Activated T-cell treated with anti-CD3 and anti-CD28 coated beads, Interleukin-2, amount 50 U/mL, for 1 hour (primary cell): ENCODE measurements at places on chromosomes 11 and 22.

- no peak for DNase-seq
Measured at GRCh38 chr11:116336540-116336939, 436.2 kb downstream of the BUD13 start.

- no peak for DNase-seq
Measured at GRCh38 chr11:112776834-112777233, 184.4 kb upstream of the NCAM1 start.

DNA sequence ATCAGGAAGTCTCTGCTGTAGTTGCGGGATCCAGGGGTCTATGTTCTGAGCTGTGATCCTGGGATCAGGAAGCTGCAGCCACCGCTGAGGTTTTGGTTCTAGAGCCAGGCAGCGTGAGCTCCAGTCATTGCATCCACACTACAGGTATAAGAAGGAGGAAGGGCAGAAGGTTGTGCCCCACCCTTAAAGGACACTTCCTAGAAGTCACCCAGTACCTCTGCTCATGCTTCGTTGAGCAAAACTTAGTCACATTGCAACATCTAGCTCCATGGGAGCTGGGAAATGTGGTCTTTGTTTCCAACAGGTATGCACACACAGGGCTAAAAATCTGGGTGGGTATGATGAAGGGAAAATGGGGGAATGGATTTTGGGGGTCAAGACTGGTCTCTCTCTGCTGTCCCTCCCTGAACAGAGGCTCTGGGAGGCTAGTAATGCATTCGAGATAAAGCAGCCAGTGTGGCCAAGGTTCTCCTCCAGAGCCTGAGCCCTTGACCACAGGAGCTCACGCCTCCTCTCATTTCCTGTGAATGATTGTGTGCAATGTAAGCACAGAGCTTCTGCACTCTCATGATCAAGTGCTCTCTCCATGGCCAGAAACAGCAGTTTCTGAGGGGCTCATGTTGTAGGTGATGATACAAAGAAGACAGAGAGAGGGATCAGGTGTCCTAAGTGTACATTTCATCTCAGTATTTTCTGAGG, 86.8 kb upstream of the OR4B1 start:
- no peak for DNase-seq

DNA sequence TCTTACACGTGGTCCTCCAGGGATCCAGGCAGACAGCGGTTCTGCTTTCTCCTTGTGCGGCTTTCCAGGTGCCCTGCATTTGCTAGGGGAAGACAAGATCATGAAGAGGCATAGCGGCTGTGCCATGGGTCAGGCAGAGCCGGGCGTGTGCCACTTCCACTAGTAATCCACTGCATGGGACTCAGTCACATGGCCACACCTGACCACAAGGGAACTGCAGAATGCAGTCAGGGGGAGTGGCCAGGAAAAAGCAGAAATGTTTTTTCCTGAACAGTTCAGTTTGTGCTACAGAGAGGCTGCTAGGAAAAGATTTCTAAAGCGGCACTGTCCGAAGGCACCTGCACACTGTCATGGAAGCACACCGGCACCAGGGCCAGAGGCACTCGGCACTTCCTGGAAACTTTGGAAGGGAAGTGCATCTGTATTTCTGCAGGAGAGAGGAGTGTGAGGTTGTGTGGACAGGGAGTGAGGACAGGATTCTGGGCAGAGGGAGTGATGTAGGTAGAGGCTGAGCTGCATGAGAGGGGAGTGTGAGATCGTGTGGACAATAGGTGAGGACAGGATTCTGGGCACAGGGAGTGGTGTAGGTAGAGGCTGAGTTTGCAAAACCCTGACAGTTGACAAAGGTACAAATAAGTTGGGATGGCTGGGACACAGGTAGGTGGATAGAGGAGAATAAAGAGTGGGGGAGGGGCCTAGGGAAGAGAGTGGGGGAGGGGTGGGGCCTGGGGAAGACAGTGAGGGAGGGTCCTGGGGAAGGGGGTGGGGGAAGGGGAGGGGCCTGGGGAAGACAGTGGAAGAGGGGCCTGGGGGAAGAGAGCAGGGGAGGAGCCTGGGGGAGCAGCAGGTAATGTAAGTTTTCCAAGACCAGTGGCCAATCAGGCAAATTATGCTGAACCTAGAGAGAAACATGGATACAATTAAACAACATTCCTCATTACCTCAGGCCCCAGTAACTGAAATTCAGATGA, 1436.3 kb downstream of the TBC1D22A start:
- no peak for DNase-seq

DNA sequence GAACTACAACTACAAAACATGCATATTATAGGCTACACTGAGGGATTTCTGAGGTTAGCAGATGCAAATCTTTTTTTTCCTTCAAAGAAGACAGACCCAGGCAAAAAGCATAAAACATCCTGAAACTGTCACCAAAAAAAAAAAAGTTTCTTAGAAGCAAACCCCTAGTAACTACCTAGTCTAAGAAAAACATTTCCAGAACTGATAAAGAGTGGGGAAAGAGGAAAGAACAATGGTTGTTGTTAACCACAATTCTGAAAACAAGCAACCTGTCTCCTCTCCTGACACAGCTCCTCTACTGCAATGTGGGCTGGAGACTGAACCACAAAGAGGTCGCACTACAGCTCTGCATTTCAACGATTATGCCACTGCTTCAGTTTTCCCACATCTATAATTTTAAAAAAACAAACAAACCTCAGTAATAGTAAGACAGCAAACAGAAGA, 15.0 kb downstream of the DENND5A start:
- DNase-seq: peak; percentile 32

- no peak for DNase-seq
Measured at GRCh38 chr11:129077191-129077590, 114.9 kb downstream of the ARHGAP32 start.

DNA sequence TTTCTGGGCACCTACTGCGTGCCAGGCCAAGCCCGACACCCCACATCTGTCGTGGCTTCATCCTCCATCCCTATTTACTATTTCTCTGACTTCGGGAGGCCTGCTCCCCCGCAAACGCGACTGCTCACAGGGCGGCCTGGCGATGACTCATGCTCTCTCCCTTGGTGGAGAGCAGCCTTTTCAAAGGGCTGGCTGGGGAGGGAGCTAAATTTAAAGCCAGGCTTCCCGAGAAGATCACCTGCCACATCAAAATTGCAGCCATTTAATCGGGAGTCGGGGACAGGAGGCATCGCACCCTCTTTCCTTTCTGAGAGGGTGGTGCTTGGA, 24.9 kb upstream of the SHISAL1 start:
- no peak for DNase-seq

DNA sequence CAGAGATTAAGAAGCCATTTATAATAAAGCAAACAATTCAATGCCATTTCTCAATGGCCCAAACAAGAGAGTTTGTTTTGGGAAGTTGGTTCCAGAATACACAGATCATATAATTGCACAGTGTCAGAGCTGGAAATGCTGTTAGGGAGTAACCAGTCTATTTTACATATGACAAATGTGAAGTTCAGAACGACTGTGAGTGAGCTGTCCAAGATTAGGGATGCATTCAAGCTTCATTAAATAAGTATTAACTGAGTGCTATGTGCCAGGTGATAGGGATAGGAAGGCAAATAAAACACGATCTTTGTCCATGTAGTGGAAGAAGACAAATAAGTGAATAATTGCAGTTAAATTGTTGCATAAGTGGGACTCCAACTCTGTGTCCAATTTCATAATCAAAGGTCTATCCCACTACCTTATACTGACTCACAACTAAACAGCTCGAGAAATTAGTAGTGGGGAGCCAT, 33.1 kb upstream of the PICALM start:
- DNase-seq: no peak

GRCh38 chr22:50081426-50082196, 3.6 kb downstream of the MLC1 start:
- DNase-seq: no peak

- DNase-seq: no peak
Measured at GRCh38 chr11:4891996-4892640, 10.4 kb downstream of the OR51T1 start.

GRCh38 chr11:34425360-34425759, 13.4 kb upstream of the CAT start:
- DNase-seq: no peak

DNA sequence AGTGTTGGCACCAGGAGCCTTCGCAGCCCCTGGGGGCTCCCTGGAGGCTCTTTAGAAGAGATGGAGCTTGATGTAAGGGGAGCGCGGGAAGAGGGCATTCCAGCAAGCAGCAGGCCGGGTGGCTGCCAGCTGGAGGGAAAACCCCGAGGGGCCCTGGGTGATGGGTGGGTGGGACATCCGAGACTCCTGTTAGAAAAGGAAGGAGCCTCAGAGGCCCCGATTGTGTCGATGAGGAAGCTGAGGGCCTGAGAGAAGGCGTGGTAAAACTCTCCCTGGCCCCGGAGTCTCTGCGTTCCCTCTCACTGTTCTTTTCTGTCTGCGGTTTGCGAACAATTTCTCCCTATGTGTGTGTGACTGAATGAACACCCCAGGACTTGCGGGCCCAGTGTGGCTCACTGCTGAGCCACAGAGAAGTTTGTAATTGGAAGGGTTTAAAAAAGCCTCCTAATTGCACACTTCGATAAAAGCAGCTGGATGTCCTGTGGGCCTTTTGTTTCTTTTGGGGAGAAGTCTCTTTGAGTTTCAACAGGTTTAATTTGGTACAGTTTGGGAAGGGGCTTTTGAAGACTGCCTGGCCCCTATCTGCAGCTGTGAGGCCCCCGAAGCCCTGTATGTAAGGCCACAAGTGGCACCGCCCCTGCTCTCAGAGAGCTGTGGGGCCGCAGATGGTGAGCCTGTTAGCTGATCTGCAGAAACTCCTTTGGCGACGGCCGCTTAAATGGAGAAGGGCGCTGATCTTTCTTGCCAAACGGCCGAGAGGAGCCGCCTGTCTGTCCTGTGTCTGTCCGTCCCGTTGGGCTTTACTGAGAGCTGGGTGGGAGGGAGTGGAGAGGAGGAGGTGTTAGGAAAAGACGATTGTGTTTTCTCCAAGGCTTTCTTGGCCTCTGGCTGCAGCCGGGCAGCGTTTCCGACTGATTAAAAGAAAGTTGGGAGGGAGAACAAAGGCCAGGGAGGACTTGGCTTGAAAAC, 2.0 kb downstream of the FBLN1 start:
- no peak for DNase-seq

DNA sequence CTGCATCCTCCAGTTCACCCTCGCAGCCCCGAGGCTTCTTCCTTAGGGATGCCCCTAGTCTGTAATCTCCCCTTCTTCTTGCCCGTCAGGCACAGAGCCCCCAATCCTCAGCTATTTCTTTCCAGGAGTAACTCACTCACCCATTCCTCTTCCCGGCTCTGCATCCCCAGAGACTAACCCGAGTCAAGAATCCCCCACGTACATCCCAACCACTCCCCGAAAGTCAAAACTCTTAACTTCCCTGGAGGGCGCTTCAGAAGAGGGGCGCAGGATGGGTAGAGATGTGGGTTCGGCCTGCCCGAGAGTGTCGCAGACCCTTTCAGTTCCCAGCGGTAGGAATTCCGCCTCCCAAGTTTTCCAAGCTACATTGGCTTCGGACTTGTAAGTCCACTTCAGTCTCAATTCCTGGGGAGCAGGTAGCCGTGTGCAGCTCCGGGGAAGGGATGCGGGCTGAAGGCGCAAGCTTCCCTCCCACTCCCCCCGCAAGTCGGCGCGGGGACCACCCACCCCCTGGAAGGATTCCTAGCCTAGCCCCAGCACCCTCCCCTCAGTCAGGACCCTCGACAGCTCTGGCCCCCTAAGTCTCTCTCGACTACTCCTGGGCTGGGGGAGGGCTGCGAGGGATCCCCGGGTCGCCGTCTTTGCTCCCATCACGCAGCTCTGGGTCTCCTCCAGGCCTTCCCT, 871 bp downstream of the BDNF start:
- DNase-seq: no peak

- DNase-seq: no peak
Measured at GRCh38 chr11:27701355-27702105, 1.3 kb upstream of the BDNF start.

GRCh38 chr11:124199702-124200101, 16.6 kb downstream of the OR10D3 start:
- no peak for DNase-seq

- DNase-seq: no peak
Measured at GRCh38 chr11:11572386-11572785, 49.4 kb downstream of the GALNT18 start.

- no peak for DNase-seq
Measured at GRCh38 chr22:37243402-37244113, 511 bp downstream of the RAC2 start.

DNA sequence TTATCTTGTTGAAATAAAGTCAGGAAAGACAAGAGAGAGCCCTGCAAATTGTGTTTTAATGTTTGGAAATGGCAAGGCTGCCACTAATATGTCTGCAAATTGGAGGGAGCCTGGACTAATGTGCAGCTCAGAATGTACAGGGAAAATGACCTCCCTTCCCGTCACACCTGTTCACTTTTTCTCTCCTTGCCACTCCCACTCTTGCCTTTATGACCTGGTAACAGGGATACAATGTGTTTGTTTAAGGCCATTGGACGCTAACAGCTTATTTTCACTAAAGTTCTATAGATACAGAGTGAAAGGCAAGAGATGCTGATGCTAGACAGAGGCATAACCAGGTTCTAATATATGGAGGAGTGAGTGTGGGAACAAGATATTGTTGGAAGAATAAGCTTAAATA, 203.9 kb downstream of the RAB38 start:
- DNase-seq: no peak

GRCh38 chr11:47946682-47947559, 33.4 kb upstream of the PTPRJ start:
- no peak for DNase-seq

GRCh38 chr11:107102692-107103477, 84.6 kb upstream of the GUCY1A2 start:
- no peak for DNase-seq

- no peak for DNase-seq
Measured at GRCh38 chr22:19201869-19202798, 23.6 kb upstream of the SLC25A1 start.

DNA sequence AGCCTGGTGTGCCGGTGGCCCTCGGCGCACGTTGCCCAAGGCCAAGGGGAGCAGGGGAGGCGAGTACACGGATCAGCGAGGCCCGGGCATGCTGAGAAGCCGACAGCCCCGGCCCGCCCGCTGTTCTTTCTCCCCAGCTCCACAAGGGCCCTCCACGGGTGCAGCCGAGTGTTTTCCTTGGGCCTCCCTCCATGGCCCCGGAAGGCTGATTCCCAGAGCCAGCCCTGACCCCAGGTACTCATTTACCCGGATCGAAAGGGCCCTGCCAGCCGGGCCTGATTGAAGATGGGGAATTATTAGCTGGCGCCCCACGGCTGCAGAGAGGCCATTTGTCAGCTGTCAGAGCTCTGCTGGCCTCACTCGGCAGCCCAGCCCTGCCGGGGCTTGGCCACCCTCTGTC, 53.1 kb downstream of the WNT7B start:
- no peak for DNase-seq
